ENCODE measurements at places on chromosomes 2 and 18.

- no peak for DNase-seq
Measured at GRCh38 chr18:77143196-77143595, 10.6 kb upstream of the MBP start.

- no peak for DNase-seq
Measured at GRCh38 chr2:101360232-101360631, 27.1 kb downstream of the CREG2 start.

DNA sequence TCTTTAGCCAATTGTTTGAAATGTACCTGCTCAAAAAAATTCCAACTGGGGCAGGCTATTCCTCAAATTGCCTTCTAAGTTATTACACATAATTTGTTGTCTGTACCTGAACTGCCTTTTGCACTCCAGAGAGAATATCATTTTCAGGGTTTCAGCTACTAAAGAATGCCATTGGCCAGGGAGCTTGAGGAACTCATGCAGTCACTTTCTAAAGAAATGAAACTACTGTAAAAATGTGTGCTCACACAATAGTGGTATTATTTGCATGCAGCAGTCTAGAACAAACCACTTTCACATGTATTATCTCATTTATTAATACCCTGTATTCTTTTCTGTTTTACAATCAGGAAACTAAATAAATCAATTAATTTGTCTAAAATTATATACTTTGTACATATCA, 152.2 kb downstream of the PID1 start:
- no peak for DNase-seq

DNA sequence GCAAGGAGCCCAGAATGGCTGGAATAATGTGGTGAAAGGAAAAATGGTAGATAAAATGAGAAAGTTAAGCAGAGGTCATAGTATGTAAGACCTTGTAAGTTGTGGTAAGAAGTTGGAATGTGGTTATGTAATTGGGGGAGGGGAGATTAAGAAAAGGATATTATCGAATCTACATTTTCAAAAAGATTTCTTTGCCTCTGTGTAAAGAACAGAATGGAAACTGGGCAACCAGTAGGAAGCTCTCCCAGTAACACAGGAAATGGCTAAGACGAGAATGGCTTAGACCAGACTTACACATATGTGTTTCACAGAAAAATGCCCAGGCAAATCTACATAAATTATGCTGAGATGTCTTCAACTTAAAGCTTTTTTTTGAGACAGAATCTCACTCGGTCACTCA, 13.2 kb downstream of the MEMO1 start:
- DNase-seq = no peak
